ENCODE measurements at places on chromosomes 16 and 17.

- no peak for DNase-seq
Observed at GRCh38 chr16:71368958-71369357, 10.4 kb downstream of the CALB2 start.

DNA sequence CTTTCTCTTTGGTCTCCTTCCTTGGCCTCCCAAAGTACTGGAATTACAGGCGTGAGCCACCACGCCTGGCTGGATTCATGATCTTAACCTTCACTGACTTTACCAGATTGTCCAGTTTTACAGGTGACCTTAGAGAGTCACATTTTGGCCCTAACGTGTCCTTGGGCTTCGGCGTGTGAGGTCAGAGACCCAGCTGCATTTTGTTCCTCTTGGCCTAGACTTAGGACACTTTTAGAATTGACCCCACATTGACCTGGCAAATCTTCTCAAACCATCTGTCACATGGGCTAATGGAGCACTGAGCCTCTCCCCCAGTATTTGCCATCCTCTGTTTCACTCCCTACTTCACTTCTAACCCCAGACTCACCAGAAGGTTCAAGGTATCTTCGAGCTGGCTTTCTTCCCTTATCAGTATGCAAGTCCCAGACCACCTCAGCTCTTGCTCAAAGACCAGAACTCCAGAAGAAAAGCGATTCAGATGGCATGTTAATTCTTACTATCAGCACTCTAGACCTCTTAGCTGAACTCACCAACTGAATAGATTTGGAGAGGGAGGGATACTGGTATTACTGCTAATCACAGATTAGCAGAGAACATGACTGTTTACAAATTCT, 1.7 kb upstream of the CYTH1 start:
- DNase-seq, result no peak

DNA sequence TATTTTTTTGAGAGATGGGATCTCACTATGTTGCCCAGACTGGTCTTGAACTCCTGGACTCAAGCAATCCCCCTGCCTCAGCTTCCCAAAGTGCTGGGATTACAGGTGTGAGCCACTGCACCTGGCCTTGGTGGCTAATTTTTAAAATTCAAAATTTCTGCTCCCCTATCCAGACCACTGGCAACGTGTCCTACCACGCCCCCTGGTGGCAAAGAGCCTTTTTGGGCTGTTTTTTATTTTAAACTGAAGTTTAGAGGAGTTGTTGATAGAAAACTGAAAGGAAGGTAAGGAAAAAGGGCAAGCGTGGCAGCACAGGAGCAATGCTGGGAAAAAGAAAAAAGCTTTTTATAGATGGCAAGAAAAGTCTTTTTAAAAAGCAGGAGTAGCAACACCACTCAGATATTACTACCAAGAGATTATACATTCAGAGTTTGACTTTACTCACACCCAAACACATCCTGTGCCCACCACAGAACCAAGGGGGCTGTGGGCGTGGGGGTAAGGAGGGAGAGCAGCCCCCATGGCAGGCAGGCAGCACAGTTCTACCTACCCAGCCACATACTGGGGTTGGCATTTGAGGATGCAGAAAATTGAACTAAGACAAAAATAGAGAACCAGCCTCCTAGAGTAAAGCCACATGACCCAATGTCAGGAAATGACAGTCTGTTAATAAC, 4.2 kb upstream of the MXRA7 start:
- peak; percentile 61 for DNase-seq

GRCh38 chr16:89363621-89364393, 126.6 kb downstream of the ANKRD11 start:
- DNase-seq, result peak; percentile 79

DNA sequence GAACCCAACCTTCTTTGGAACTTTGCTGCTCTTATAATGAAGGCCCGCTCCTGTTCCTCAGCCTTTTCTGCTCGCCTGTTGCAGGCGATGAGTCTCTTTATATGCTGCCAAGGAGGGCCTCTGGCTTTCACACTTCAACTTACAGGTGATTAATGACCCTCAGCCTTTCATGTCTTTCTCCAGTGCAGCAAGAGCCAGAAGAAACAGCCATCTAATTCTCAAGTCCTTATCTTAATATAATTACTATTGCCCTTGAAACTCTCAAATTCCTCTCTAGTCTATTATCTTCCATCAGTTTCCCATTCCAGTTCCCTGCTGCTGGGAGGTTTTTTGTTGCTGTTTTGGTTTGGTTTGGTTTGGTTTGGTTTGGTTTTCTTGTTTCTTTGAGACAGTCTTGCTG, 121.8 kb upstream of the MED13 start:
- DNase-seq, result no peak

DNA sequence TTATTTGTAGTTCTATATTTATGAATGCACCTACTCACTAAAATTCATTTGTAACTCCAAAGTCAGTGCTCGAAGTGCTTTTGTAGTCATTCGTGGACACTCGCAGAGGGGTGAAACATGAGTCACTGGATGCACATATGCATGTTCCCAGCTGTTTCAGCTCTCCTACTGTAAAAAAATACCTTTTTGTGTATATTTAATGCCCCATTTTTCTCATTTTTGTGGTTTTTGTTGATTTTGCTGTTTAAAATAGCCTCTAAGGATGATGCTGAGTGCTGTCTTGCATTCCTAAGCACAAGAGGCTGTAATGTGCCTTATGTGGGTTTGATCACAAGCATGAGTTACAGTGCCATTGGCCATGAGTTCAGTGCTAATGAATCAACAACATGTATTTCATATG, 30.6 kb downstream of the CENPV start:
- DNase-seq, result peak; percentile 79

DNA sequence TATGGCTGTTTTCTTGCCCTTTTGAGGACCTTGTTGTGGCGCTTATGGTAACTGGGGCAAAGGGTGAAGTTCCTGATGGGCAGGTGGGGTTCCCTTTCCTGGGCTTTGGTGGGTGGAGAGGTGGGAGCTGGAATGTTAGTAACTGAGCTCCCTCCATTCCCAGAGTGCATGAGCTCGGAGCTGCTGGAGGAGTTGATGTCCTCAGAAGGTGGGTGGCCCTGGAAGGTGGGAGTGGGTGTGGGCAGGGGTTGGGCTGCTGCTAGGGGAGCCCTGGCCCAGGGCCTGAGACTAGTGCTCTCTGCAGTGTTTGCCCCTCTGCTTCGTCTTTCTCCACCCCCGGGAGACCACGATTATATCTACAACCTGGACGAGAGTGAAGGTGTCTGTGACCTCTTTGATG, 1.2 kb upstream of the ELMO3 start:
- DNase-seq, result no peak

- no peak for DNase-seq
Observed at GRCh38 chr17:27849474-27850185, 43.5 kb downstream of the LYRM9 start.

- no peak for DNase-seq
Observed at GRCh38 chr17:9127340-9127739, 106.0 kb downstream of the NTN1 start.
